Panc1 (cell line): ENCODE measurements at places on chromosomes 16 and 17. TPM values are rescaled to one million over a fixed set of nuclear protein-coding genes. Genes with fewer than 3 reads are reported as not detected.

Gene CCL8
- not detected for total RNA-seq

DNA sequence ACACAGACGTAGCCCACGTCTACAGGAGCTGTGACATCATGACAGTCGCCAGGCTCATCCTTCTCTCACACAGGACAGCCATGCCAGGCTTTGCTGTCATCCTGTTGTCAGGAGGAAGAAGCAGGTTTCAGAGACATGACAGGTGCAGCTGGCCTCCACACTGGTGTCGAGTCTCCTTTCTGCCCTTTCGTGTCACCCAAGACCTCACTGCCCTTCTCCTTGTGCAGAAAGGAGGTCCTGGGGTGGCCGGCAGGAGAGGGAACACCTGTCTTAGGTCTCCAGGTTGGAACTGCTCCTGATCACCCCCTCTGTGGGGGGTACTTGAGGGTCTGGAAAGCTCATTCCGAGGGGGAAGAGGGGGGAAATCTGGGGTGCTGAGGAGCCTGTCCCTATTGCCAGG is 41.6 kb upstream of the IRF8 start:
- no peak for DNase-seq

Gene PIRT
- total RNA-seq = not detected

DNA sequence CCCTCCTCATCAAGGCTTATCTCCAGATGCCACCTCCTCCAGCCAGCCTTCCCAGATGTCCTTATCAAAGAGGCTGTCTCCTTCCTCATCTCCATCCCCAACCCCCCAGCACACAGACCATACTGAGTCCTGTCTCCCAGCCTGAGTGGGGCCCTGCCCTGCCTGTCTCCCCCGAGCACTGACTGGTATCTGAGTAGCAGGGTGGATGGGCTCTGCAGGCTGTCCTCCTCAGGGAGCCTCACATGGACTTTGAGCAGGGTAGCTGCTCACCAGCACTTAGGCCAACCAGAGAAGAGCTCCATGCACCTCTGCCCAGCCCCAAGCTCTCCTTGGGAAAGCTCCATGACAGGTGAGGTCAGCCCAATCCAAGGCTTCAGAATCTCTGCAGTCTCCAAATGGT is 20.0 kb upstream of the ITGA3 start:
- no peak for DNase-seq

GRCh38 chr16:5461574-5461973 is 364.0 kb upstream of the EEF2KMT start:
- DNase-seq = no peak

- peak; percentile 63 for DNase-seq
Observed at GRCh38 chr16:3690470-3690928, 26.8 kb downstream of the TRAP1 start.
